Anterior cingulate cortex (tissue), 58 donors: ENCODE measurements at places on chromosomes 16 and 17.

- no peak for DNase-seq
These were observed 2.5 kb downstream of the EIF1 start for GRCh38 chr17:41691031-41691777.

DNA sequence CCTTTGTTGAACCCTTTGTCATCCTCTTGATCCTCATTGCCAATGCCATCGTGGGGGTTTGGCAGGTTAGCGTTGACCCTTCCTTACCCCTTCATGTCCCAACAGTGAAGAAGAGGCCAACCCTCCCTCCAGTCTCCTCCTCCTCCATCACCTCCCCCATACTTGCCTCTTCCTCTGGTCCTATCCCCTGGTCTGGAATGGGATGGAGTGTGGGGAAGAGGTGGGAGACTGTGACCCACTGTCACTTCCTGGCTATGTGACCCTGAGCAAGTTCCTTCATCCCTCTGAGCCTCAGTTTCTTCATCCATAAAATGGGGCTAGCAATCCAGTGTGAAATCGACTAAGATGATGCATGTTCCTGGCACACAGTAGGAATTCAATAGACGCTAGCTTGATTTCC, 2.7 kb downstream of the ATP2A1 start:
- no peak for DNase-seq

- no peak for DNase-seq
These were observed 26.5 kb upstream of the ARL6IP1 start for GRCh38 chr16:18827890-18828289.

DNA sequence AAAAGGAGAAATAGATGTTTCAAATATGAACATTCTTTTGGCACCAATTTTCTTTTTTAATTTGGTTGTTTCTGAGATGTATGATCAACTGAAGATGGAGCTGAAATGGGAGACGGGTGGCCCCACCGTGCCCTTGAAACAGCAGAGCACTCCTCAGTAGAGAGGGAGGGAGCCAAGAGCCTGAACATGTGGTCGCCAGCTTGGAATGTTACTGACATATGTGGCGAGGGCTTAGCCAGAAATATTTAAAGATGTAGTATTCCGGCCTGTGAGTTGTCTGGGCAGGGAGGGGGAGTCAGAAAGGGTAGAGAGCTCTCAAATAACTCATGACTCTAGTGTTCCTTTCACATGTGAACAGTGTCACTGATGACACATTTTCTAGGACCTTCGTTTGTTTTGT, 13.3 kb upstream of the MRC2 start:
- DNase-seq = no peak

- DNase-seq = peak; percentile 15
These were observed 53.7 kb upstream of the RCVRN start for GRCh38 chr17:9958586-9959281.

DNA sequence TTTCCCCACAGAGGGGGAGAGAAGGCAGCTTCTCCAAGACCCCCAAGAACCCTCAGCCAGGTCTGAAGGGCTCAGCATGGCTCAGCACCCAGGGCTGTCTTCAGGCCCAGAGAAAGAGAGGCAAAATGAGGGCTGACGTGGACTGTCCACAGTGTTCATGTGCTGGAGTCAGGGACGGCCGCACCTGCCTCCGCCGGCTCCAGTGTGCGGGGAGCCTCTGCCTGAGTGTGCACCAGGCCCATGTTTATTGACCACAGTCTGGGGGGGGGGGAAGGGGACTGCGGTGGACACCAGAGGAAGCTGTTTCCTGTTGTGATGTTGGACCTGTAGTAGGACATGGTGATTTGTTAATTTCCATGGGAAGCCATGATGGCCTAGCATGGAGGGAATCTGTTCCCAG, 6.9 kb downstream of the MRM1 start:
- no peak for DNase-seq

DNA sequence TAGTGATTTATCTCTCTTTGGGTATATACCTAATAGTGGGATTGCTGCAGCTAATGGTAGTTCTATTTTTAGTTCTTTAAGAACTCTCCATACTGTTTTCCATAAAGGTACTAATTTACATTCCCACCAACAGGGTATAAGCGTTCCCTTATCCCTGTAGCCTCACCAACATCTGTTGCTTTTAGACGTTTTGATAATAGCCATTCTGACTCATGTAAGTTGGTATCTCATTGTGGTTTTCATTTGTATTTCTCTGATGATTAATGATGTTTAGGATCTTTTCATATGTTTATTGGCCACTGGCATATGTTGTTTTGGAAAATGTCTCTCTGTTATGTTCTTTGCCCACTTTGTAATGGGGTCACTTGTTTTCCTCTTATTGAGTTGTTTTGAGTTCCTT, 88.5 kb upstream of the ZNF267 start:
- no peak for DNase-seq

- DNase-seq = no peak
These were observed 17.7 kb downstream of the BCL7C start for GRCh38 chr16:30875871-30876801.

GRCh38 chr17:76017481-76018339, 9.4 kb downstream of the EVPL start:
- no peak for DNase-seq

GRCh38 chr16:73569266-73569980, 521.5 kb upstream of the ZFHX3 start:
- DNase-seq = no peak

DNA sequence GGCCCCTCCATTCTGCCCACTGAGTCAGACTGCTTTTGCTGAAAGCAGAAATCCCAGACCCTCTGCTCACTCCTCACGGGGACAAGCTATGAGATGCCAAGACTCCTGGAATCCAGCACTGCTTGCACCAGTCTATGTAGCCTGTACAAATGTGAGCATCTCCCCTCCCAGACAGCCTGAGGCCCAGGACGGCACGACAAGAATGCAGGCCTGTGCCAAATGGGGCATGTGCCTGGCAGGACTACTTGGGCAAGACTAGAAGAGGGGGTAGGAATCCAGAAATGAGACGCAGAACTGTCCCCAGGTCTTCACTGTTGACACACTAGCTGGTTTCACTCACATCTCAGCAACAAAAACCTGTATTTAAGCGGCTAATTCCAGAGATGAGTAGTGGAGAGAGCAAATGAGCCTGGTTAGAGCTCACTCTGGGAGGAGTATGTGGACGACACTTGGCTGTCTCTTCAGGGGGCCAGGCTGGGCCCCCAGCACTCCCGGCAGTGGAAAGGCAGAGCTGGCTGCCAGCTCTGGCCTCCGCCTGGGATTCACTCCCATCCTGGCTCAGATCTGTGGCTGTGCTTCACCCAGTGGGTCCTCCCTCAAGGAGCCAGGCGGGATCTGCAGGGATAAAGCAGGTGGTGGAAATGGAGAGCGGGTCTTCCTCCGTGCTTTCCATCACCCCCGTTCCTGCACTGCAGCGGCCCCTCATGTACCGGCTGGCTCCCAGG, 2.9 kb upstream of the MYO1C start:
- DNase-seq = no peak

- DNase-seq = no peak
These were observed 302.1 kb downstream of the MAP2K6 start for GRCh38 chr17:69716556-69716955.

DNA sequence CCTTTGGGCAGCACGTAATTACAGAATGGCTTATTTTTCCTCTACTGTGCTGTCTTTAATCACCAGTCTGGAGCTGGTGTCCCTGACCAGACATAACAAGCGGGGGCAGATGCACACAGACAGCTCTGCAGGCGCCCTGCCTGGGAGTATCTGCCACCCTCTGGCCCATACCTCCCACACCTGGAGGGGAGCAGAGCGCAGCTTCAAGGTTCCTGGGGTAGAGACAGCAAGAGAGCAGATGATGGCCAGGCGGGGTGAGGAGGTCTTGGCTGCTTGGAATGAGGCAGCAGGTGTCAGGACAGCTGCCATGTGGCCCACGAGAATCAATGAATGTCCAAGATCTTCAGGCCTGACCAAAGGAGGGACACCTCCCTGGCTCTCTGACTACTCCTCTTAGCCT, 23.8 kb downstream of the TMEM94 start:
- no peak for DNase-seq

DNA sequence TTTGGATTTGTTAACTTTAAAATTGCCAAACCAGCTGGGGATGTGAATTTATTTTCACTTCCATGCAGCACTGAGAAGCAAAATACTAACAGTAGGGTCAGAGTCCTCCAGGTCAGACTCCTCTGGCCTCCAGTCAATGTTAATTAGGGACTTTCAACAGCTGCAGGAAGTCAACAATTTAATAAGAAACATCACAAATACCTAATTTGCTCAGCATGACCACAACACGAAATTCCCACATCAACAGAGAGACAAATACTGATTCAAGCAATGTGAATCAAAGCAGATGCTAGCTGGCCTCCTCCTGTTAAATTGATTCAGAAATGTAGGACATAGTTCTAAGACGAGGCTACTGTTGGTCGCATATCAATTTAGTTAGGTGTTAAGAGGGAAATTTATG, 111.7 kb downstream of the ABCA8 start:
- DNase-seq = no peak

GRCh38 chr16:73692861-73693260, 603.8 kb upstream of the PSMD7 start:
- no peak for DNase-seq
